ENCODE measurements at places on chromosomes 6 and 20. TPM values are rescaled to one million over a fixed set of nuclear protein-coding genes. Genes with fewer than 3 reads are reported as not detected.

ULBP3 gene
- total RNA-seq: 16.2 TPM

PI3 gene
- not detected for total RNA-seq

CCDC170 gene
- 0.22 TPM for total RNA-seq

GPR6 gene
- not detected for total RNA-seq

SLC22A2 gene
- total RNA-seq: not detected

ULBP1 gene
- 0.64 TPM for total RNA-seq

DNA sequence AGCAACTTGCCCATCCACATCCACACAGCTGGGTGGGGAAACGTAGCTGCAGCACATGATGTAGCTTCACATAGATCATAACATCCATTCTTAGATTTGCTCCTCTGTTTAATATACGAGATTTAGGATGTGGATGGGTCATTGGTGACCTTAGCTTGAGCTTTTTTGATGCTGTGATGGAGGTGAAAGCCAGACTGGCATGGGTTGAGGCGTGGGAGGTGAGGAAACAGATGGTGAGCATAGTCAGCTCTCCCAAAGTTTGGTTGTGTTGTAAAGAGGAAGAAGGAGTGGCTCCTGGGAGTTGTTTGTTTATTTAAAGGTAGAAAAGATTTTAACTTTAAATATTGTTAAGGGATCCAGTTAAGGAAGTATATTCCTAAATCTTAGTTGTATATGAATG lies 5.3 kb downstream of the ARFGEF2 start:
- H3K27ac ChIP-seq: peak overlapping the region; percentile 4
- H3K36me3 ChIP-seq: no peaks in the 10 kb centered on the region
- DNase-seq: no peak
- no peaks in the 10 kb centered on the region for H3K27me3 ChIP-seq
- no peak overlapping the region for H3K4me3 ChIP-seq

All from progenitor cell of endocrine pancreas (in vitro differentiated cells).